ENCODE measurements at places on chromosomes 3 and 15. TPM values are rescaled to one million over a fixed set of nuclear protein-coding genes. Genes with fewer than 3 reads are reported as not detected.

GRCh38 chr3:140540262-140540661 lies 137.6 kb upstream of the TRIM42 start:
- no peaks in the 10 kb centered on the region for H3K36me3 ChIP-seq
- no peak overlapping the region for H3K4me3 ChIP-seq
- H3K27me3 ChIP-seq: no peaks in the 10 kb centered on the region
- DNase-seq: no peak

- no peaks in the 10 kb centered on the region for H3K36me3 ChIP-seq
- no peak overlapping the region for H3K4me3 ChIP-seq
Measured at GRCh38 chr3:132570016-132570415, 27.1 kb upstream of the ACKR4 start.

DNA sequence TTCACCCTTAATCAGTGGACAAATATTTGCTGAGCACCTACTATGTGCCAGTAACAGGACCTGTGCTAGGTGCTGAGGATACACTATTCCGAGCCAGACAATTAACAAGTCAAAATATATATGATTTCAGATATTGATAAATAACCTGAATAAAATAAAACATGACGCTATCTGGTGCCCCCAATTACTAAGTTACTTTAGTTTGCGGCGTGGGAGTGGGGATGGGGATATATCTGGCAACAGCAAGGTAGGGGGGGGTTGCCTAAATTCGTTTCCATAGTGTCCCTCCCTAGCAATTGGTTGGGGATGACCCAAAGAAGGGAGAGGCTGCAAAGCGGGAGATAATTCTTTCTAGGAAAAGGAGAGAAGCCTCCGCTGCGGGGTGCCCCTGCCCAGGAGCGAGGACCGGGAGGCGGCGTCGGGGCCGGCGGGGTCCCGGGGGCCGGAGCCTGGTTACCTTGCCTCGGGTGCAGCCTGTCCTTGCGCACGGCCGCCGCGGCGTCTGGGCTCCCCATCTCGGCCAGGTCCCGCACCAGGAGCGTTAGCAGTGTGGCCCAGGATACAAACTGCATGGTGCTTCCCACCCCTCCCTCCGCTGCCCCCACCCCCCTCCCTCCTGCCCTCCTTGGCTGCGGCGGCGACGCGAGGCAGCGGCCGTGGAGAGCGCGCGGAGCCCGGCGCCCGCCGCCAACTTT lies 567 bp downstream of the ADAMTS9 start:
- H3K36me3 ChIP-seq: no peaks in the 10 kb centered on the region
- DNase-seq: no peak
- H3K27me3 ChIP-seq: no peaks in the 10 kb centered on the region
- no peak overlapping the region for H3K4me3 ChIP-seq

DNA sequence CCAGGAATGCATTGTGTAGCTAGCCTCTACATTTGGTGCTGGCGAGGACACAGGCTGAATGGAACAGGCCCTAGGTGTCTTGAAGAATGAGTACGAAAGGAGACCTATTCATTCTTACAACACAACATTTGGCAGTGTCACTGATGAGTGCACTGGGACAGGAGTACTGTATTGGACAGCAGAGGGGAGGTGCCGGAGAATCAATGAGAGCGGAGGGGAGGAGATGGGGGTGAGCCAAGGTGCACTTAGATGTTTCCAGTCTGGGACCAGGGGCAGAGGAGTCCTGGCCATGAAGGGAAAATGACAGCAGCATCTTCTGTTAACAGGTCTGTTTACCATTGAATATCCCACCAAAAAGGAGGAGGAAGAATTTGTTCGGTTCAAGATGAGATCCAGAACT lies 53.2 kb downstream of the C3orf20 start:
- no peak overlapping the region for H3K27ac ChIP-seq
- no peaks in the 10 kb centered on the region for H3K36me3 ChIP-seq
- no peaks in the 10 kb centered on the region for H3K27me3 ChIP-seq
- H3K4me1 ChIP-seq: no peaks in the 10 kb centered on the region
- no peak overlapping the region for H3K4me3 ChIP-seq
- DNase-seq: no peak

GRCh38 chr3:5464649-5465048 lies 277.1 kb downstream of the EDEM1 start:
- no peak for DNase-seq
- H3K27me3 ChIP-seq: no peaks in the 10 kb centered on the region
- H3K27ac ChIP-seq: no peak overlapping the region
- no peak overlapping the region for H3K4me3 ChIP-seq
- no peaks in the 10 kb centered on the region for H3K4me1 ChIP-seq
- no peaks in the 10 kb centered on the region for H3K36me3 ChIP-seq

DNA sequence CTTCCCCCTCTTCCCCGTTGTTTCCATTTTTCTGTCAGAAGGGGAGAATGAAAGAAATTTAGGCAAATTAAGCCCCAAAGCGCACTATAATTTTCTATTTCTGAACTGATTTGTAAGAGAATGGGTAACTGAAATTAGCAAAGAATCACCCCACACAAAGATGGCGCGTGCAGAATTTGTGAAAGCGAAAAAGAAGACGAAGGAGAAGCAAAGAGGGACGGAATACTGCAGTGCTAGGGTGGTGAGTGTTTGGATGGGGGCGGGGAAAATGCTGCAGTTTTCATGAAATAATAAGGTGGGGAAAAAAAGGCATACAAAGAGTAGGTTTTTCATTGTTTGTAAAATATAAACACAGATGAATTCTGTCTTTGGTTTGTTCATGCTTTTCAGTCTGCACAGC lies 4.6 kb upstream of the CTNNB1 start:
- H3K27me3 ChIP-seq: no peaks in the 10 kb centered on the region
- no peak overlapping the region for H3K27ac ChIP-seq
- DNase-seq: no peak
- H3K4me3 ChIP-seq: no peak overlapping the region

The DPH3 gene
- total RNA-seq: 32.8 TPM

The EPHB1 gene
- total RNA-seq: not detected

The LRRIQ4 gene
- total RNA-seq: 0.15 TPM

The ARPIN gene
- 0.02 TPM for total RNA-seq
